ENCODE measurements at places on chromosomes 13 and 19.

- no peak for DNase-seq
These were observed 466.6 kb upstream of the PCDH9 start for GRCh38 chr13:67696775-67697174.

GRCh38 chr19:35578707-35579106 is 7.3 kb upstream of the PMIS2 start:
- DNase-seq: no peak

DNA sequence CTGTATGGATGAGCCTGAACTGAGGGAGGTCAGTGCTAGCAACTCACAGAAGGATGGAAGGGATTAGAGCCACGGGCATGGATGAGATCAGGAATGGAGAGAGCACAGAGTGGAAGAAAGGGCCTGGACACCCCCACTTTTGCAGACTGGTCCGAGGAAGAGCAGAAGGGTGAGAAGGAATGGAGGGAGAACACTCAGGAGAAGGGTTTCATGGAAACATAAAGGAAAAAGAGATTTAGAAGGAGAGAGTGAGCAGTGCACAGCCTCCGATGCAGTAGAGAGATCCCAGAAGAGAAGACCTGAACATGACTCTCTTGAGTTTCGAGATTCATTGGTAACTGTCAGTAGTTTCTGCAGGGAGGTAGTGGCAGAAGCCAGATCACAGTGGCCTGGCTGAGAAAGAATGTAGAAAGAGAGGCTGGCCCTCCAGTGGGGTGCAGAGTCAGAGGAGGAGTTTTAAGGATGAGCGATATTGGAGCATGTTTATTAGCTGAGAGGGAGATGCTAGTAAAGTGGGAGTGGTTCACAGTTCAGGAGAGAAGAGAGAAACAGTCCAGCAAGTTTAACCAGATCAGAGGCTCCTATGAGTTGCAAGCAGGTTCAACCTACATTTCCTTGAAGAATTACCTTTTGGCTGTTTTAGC is 108.9 kb downstream of the ZAR1L start:
- DNase-seq: no peak

GRCh38 chr13:51697181-51697580 is 106.8 kb downstream of the DHRS12 start:
- DNase-seq: no peak

DNA sequence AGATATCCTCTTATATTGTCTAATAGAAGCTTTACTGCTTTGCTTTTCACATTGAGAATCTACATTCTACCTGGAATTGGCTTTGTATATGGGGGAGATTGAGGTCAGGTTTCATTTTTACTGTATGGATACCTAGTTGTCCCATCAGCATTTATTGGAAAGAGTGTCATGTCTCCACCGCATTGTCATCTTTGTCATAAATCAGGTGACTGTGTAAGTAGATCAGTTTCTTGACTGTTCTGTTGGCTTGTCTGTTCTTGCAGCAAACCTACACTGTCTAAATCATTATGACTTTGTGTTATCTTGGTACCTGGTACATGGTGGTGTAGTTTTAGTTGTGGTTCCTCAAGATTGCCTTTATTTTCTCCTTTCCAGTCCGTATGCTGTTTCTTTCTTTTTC is 5.8 kb downstream of the URI1 start:
- DNase-seq: no peak

- DNase-seq: peak; percentile 15
These were observed at the start of gene NOVA2 for GRCh38 chr19:45973553-45974338. Gene NOVA2 (minus strand): TSS chr19:45973865. CDS start chr19:45973351, 514 bp downstream.

GRCh38 chr13:72384186-72384823 is 343.1 kb downstream of the MZT1 start:
- no peak for DNase-seq

GRCh38 chr13:32720026-32720425 is 133.8 kb downstream of the PDS5B start:
- DNase-seq: no peak

DNA sequence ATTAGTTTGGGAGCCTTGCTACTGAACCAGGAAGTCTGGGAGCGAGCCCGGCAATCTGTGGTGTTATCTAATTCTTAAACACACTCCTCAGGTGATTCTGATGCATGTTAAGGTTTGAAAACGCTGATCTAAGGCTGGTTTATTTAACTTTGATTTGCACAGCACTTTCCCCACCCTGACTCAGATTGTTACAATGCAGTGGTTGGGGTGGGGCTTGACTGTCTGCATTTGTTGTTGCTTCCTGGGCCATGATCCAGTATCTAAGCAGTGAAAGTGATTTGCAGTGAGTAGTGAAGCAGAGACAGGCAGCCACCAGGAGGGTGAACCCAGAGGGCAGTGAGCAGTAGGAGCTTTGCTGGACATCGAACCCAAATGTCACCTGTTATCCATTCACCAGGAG is 81.6 kb upstream of the ARGLU1 start:
- no peak for DNase-seq

DNA sequence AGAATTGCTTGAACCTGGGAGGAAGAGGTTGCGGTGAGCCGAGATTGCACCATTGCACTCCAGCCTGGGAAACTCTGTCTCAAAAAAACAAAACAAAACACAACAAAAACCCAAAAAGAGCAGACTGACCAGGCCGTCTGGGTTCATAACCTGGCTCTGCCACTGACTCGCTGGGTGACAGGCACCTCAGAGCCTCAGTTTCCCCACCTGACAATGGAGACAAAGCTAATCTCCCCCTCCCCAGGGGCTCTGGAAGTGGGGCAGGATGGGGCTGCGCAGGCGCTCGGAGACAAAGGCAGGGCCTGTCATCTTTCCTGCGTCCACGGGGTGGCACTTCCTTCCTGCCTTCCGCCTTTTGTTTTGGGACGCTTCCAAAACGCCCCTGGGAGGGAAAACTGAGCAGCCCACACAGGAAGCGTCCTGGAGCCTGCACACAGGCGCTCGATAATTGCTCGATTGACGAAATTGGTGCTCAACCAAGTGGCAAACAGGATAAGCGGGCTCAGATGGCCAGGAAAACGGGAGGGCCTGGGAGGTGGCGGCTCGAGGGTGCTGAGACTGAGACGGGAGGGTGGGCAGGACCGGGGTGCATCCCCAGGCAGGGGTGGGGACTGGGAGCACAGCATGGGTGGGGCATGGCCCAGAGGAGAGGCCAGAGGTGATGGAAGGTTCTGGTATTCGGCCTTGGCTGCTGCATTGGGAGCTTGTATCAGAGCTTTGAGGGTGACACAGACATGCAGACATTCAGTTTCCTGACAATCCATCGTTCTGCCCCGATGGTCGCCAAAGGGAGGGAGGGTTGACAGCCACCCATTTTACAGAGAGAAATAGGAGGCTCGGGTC is 17.8 kb downstream of the SPC24 start:
- DNase-seq: peak; percentile 50

GRCh38 chr19:17479325-17479791 is 9.0 kb downstream of the SLC27A1 start:
- no peak for DNase-seq

DNA sequence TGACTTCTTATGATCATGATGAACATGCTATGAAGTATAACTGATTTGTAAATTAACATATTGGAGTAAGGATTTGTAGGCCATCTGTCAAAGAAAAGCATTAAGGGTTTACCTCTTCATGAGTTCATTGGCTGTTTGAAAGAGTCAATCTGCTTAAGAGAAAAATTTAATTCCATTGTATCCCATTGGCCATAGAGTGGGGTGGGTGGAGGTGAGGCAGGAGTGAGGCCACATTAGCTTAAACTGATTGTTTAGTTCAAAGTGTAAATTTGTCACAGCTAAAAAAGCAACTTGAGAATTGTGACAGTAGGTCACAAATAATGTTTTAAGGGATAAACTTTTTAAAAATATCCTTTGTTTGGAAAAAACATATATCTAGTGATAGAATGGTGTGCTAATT is 11.4 kb downstream of the GPR180 start:
- no peak for DNase-seq

DNA sequence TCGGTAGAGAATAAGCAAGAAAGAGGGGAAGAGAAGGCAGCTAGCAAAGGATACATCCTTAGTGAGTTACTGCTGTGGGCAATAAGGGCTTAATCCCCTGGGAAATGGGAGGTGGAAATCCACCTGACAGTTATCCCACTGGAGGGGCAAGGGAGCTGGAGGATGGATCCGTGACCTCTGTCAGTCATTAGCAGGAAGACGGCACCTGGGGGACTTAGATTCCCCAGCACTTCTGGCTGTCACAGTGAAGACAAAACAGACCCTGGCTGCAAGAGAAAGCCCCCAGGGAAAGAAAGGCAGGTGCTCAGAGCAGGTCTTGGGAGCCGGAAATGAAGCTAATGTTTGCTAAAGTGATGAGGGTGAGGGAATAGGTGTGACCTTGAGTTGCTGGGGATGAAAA is 70.4 kb upstream of the MRI1 start:
- no peak for DNase-seq

DNA sequence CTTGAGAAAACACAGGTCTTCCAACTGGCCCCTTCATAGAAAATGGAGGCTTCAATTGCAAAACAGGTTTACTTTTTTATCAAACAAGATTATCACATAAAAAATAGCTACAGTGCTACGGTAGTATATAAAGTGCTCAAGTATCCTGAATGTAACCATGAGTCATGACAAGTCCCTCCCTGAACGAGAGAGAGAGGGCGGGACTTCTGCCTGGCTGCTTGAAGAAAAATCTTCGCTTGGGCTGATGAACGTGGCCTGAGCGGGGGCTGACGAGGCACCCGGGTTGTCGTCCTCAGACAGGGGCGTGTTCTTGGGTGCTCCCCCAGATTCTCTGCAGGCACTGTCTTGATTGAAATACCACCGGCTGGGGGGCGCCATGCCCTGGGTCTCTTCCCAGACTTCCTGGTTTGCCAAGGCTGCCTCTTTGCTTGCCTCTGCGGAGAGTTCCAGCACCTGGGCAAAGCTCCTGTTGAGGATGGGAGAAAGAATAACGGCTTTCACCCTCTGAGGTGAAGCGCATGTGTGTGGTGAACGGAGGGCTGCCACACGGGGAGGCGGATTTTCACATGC is 23.2 kb upstream of the CPAMD8 start:
- DNase-seq: no peak

DNA sequence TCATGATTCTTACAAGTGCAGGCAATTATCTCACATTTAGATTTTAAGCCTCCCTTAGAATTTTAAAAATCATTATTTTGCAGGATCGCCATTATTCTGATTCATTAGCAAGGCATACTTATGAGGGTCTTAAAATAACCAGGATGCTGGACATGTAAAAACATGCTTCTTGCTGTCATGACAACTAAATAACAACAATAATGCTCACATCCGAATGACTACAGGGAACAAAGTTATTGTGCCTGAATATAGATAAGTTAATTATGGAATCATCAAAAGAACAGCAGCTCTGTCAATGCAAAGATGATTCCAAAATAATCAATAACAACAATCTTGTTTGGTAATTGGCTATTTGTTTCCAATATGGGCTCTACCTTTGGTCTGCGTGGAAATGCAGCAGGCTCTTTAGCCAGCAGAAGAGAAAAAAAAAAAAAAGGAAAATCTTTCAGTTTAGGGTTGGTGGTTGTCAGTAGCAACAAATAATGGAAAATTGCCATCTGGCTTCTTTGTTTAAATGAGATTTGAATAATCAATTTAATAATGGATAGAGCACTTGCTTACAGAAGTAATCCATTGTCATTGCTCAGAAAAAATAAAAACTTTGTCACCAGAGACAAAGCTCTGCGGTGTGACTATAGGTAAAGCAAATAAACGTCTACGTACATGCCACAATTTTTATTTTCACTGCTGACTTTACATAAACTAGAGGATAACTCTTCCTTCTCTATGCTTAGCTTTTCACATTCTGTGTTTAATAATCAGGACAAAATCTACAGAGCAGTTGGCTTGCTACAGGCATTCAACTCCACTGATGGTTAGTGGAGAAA is 468.9 kb upstream of the TSHZ3 start:
- DNase-seq: no peak

GRCh38 chr19:51472607-51473006 is 5.7 kb upstream of the CEACAM18 start:
- no peak for DNase-seq

GRCh38 chr13:27979001-27979643 is 9.4 kb downstream of the URAD start:
- DNase-seq: no peak

GRCh38 chr19:54415208-54415900 is at the start of gene TTYH1:
Gene TTYH1 (plus strand): TSS chr19:54415464. CDS start chr19:54415553, 89 bp downstream.
- DNase-seq: peak; percentile 33

DNA sequence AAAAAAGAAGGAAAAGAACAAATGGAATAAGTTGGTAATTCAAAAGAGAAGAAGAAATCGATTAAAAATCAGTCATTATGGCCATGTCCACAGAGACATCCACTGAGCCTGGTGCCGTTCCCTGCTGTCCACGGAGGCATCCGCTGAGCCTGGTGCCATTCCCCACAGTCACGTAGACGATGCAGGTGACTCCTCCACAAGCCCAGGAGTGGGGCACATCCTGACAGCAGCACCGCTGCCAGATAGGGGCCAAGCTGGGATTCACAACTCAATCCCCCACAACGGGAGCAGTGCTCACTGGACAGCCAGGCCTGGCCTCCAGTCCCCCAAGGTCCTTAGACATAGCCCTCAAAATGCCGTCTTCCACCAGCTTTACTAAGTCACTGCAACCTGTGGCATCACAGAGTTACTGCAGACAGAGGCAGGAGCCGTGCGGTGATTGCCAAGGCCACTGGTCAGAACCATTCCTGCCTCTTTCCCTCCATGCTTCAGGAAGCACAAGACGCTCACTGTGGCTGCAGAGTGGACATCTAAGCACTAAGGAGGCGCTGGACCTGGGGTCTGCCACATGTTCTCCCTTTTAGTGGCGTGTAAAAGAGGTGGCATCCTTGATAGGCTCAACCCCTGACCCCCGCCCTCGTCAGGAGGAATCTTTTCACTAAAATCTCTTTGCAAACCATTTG is 131.5 kb upstream of the SPACA7 start:
- DNase-seq: no peak

DNA sequence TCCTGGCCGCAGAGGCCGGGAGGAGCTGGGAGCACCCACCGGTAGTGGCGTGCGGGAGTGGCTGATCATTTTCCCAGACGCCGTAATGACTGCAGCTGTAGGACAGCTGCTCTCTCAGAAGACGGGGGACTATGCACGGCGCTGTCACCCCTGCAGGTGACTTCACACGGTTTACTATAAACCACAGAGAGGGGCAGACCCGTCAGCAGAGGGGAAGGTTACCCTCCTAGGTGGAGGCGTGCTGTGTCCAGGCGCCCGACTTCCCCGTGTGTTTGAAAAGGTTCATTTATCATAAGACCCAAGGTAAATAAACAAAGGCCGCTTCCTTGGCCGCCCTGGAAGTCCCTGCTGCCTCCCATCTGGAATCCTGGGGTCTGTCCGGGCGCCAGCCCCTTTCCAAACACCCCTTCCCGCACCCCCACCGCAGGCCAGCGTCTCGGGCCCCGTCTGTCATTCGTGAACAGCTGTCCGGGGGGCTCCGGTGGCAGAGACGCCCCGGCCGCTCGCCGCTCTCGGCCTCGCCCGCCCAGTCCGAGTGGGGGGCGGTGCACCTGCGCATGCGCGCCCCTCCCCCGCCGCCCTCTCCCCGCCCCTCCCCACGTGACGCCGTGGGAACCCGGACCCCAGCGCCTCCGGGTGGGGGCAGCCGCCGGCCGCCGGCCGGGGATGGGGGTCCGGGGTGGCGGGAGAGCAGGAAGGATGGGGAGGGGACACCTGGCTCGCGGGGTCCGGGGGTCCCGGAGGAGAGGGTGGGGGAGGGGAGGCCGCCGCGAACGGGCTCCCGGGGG is 915 bp downstream of the SHC2 start:
- DNase-seq: peak; percentile 5
